H1 (cell line): ENCODE measurements at places on chromosomes 3 and 15. TPM values are rescaled to one million over a fixed set of nuclear protein-coding genes. Genes with fewer than 3 reads are reported as not detected.
A peak's percentile ranks its signal among the peaks of the same experiment; 100 is the strongest.

The LPP gene
- polyA plus RNA-seq = 10.0 and 12.1 TPM in 2 replicates

The GABRG3 gene
- 0.05 and 0.17 TPM in 2 replicates for polyA plus RNA-seq

The DPH6 gene
- polyA plus RNA-seq = 14.5 and 21.6 TPM in 2 replicates

The ST8SIA2 gene
- polyA plus RNA-seq = 3.0 and 4.4 TPM in 2 replicates

The CPEB1 gene
- 4.4 and 5.4 TPM in 2 replicates for polyA plus RNA-seq

The TUSC2 gene
- polyA plus RNA-seq = 65.4 and 73.6 TPM in 2 replicates

The KNL1 gene
- 2.7 and 4.4 TPM in 2 replicates for polyA plus RNA-seq

The SMC4 gene
- polyA plus RNA-seq = 26.6 and 34.0 TPM in 2 replicates

The HRG gene
- 0.03 TPM in 1 of 2 replicates, not detected in the other for polyA plus RNA-seq

The COPB2 gene
- polyA plus RNA-seq = 25.2 and 40.3 TPM in 2 replicates

The ROPN1 gene
- 0.03 and 0.06 TPM in 2 replicates for polyA plus RNA-seq

The FSTL1 gene
- 158 and 168 TPM in 2 replicates for polyA plus RNA-seq

The BOC gene
- 9.3 and 10.6 TPM in 2 replicates for polyA plus RNA-seq

The NOX5 gene
- polyA plus RNA-seq = under 0.01 TPM in 1 of 2 replicates, not detected in the other

The EDC3 gene
- 45.0 and 48.2 TPM in 2 replicates for polyA plus RNA-seq

GRCh38 chr3:85939074-85939482 is 980.3 kb downstream of the CADM2 start:
- DNase-seq = no peak

DNA sequence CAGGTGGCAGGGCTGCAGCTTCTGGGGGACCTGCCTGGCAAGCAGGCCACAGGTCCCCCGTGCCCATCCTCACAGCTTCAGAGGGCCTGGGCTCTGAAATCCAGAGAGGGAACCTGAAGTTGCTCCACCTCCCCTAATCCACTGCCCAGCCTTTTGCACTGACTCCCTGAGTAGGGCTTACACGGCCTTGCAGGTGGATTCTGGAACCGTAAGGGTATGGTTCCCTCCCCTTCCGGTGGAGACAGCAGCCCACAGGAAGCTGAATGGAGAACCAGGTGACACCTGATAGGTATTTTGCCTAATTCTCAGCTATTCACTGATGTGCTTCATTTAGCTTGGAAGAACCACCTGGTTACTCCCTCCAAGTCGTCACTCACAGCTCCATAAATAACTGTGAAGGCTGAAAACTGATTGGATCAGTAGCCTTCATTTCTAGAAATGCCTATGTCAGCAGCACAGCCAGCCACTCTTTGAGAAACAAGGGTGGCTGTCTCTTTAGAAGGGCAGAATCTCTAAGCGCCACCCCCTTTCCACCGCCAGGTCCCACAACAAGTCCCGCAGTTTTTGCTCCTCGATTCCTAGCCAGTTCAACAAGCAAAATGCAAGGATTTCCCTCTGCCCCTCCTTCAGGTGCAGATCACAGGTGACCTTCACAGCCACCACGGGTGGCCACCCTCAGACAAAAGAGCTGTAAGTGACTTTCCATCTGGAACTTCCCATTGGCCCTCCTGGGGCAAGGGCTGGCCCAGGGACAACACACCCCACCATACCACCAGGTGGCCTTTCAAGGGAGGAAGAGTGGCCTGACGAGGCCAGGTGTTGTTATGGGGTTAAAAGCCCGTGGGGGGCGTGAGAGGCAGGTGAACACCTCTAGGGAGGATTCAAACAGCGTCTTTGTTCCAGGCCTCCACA is 112.9 kb downstream of the SEC22A start:
- peak; percentile 93 for DNase-seq

- no peak for DNase-seq
Observed at GRCh38 chr15:48842501-48842900, 31.6 kb upstream of the CEP152 start.

DNA sequence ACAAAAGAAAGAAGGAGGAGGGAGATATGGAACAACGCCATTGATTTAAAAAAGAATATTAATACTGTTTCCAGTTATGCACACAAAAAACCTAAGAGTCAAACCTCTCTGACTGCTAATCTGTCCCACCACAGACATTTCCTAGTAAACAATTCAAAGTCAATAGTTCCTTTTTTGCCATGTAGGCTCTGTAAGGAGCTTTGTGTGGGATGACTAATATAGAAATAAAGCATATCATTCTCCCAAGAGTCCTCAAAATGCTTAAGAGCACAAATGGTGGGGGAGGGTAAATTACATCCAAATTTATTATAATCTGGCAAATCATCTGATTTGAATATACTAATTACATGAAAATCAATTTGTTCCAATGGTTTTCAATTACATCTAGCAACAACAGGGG is 155.9 kb upstream of the CNTN4 start:
- DNase-seq = no peak

GRCh38 chr15:89370120-89370977 is 35.7 kb upstream of the POLG start:
- DNase-seq = no peak

- no peak for DNase-seq
Observed at GRCh38 chr3:187746442-187747281, 1.4 kb upstream of the BCL6 start.

DNA sequence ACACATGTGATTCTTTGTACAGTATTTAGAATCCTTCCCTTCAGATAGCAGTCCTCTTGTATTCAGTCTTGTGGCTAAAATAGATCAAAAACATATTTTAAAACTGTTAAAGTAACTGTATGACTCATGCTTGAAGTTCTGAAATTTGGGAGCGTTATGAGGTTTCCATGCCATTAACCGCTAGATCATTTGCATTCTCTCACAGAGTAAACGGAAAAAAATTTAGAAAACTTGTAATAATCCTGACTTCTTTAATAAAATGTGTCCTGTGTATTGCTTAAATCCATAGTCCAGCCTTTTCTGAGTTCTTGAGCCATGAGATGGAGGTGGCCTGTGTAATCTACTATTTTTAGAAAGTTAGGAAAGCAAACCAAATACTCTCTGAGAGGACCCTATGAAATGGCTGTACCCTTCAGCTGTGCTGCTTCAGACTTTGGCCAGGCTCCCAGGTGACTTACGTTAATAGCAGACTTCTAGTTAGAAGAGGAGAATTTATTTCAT is 33.8 kb downstream of the MBNL1 start:
- no peak for DNase-seq

GRCh38 chr15:70264738-70265465 is 167.2 kb upstream of the TLE3 start:
- DNase-seq = no peak

- no peak for DNase-seq
Observed at GRCh38 chr15:50916400-50916799, 7.9 kb downstream of the AP4E1 start.

- DNase-seq = no peak
Observed at GRCh38 chr3:42090973-42091731, at the start of gene TRAK1. Gene TRAK1 (plus strand): TSS chr3:42091357. CDS start chr3:42091470, 113 bp downstream.

DNA sequence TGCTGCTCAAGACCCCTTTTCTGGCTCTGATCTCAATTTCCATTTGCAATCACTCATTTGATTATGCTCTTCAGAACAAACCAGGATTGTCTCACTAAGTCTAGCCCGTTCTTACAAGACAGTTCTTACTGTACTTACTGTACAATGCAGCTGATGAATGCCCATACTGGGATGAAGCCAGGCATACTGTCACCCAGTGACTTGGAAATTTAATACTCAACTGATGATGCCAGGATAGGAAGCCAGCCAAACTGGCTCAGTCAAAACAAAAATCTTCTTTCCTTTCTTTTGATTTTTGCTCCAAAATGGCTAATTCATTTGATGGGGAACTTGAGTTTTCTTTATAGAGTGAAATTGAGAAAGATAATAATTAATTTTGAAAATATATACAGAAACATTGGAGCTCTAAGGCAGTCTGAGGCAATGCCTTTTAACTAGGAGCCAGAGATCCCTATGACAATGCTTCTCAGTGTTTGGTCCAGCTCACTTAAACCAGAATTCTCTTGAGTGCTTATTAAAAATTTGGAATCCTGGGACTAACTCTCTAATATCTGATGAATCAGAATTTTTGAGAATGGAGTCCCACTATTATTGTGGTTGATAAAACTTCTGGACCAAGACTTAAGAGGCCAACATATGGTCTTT is 265.6 kb upstream of the THBS1 start:
- DNase-seq = no peak

DNA sequence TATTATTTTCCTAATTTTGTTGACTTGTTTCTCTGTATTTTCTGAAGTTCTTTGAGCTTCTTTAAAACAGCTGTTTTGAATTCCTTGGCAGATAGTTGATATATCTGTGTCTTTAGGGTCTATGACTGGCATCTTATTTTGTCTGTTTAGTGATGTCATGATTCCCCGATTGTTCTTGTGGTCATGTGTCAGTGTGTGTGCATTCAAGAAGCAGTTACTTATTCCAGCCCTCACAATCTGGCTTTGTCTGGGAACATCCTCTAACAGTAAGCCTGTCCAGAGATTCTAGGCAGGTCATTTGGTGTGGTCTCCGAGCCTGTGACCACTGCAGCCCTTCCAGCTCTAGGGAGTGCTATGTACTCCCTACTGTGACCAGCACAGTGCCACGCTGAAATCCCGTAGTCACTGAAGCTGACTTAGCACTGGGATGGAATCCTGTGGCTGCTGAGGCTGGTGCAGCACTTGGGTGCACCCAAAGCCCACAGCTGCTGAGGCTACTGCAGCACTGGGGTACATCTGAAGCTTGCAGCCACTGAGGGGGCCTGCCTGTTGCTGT is 6.7 kb downstream of the LNP1 start:
- DNase-seq = no peak

DNA sequence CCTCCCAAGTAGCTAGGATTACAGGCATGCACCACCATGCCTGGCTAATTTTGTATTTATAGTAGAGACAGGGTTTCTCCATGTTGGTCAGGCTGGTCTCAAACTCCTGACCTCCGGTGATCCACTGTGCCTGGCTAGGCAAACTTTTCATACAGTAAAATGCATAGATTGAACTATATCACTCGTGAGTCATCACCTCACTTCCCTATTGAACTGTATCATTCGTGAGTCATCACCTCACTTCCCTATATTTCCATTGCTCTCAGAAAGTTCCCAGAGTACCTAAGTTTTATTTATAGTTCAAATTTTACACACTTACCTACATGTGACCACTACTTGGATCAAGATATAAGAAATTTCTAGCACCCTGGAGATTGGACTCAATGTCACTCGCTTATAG is 73.6 kb upstream of the ACAD9 start:
- DNase-seq = no peak

GRCh38 chr3:43478118-43478785 is 143.6 kb downstream of the ANO10 start:
- DNase-seq = no peak

DNA sequence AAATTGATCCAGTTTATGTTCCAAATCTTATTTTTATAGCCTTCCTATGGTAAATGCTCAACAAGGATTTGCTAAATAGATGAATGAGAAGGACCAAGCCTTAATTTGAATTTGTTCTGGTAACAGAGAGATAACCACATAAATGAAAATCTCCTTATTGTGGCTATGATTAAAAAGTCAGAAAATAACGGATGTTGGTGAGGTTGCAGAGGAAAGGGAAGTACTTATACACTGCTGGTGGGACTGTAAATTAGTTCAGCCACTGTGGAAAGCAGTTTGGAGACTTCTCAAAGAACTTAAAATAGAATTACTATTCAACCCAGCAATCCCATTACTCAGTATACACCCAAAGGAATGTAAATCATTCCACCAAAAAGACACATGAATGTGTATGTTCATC is 26.2 kb downstream of the AAGAB start:
- no peak for DNase-seq

- DNase-seq = no peak
Observed at GRCh38 chr3:173287361-173287760, 110.2 kb upstream of the NLGN1 start.

DNA sequence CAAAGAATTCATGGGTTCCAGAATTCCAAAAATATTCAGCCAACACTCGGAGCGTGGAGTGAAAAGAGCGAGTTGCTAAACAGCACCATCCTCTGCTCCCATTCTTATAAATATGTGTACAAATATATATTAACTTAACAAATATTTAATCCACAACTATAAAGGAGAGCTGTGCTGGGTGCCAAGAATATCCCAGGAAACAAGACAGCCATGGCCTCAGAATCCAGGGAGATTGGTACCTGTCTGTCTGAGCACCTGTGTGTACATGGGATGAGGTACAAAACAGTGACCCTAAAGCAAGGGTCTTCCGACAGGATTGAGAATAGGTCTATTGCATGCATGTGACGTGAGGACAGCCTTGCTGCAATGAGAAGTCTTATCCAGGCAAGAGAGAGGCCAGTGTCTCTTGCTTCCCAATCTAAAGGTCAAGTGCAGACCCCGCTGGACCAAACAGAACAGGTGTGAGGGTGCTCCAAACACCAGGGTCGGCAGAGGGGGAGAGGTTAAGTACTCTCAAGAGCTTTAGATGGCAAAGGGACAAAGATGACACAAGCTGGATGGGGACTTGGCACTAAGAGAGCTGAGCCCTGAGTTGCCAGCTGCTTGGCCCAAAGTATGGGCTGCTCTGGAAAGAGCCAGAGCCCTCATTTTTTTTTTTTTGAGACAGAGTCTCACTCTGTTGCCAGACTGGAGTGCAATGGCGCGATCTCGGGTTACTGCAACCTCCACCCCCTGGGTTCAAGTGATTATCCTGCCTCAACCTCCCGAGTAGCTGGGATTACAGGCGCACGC is 36.2 kb downstream of the HOMER2 start:
- DNase-seq = no peak

- no peak for DNase-seq
Observed at GRCh38 chr3:82274897-82275296, 513.5 kb upstream of the GBE1 start.

GRCh38 chr15:33831646-33832045 is 136.7 kb upstream of the CHRM5 start:
- DNase-seq = no peak

GRCh38 chr3:50156549-50157493 is 1.7 kb downstream of the SEMA3F start:
- DNase-seq = peak; percentile 71

GRCh38 chr15:23686466-23687142 is 501 bp downstream of the NDN start:
- peak; percentile 44 for DNase-seq

DNA sequence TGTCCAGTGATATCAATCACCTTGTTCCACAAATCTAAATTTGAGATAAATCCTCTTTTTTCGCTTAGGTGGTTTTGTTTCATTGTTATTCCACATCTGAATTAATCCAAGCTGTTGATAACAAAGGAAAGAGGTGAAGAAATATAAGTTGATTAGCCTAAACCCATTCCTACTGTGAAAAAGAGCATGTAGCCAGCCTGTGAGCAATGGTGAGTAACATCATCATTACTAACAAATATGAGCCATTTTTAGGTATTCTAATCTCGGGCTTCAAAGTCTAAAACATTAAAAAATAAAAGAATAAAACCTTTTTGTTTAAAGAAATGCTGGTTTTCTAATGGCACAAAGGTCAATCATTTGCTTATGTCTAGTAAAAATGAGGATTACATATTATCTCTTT is 52.1 kb upstream of the P3H2 start:
- no peak for DNase-seq

- DNase-seq = no peak
Observed at GRCh38 chr15:65926459-65926858, 57.2 kb downstream of the RAB11A start.

DNA sequence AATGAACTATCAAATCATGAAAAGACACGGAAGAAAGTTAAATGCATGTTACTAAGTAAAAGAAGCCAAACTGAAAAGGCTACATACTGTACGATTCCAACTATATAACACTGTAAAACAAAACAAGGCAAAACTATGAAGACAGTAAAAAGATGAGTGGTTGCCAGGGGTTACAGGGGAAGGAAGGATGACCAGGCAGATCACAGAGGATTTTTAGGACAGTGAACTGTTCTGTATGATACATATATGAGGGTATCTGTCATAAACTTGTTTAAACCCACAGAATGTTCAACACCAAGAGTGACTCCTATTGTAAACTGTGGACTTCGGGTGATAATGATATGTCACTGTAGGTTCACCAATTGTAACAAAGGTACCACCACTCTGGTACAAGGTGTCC is 60.6 kb downstream of the CHSY1 start:
- DNase-seq = no peak
